ENCODE measurements at places on chromosomes 5 and 9. TPM values are rescaled to one million over a fixed set of nuclear protein-coding genes. Genes with fewer than 3 reads are reported as not detected.

GRCh38 chr5:50744776-50745175 lies 78.3 kb downstream of the PARP8 start:
- no peak for DNase-seq

DNA sequence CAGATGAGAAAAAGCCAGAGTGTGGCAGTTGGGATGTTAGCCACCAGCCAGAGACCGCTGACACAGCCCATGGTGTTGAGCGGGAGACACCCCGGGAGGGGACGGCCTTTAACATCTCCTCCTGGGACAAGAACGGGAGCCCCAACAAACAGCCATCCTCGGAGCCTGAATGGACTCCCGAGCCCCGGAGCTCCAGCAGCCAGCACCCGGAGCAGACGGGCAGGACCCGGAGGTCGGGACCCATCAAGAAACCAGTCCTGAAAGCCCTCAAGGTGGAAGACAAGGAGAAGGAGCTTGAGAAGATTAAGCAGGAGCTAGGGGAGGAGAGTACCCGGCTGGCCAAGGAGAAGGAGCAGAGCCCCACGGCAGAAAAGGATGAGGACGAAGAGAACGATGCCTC lies 28.0 kb upstream of the POMT1 start:
- no peak for DNase-seq

DNA sequence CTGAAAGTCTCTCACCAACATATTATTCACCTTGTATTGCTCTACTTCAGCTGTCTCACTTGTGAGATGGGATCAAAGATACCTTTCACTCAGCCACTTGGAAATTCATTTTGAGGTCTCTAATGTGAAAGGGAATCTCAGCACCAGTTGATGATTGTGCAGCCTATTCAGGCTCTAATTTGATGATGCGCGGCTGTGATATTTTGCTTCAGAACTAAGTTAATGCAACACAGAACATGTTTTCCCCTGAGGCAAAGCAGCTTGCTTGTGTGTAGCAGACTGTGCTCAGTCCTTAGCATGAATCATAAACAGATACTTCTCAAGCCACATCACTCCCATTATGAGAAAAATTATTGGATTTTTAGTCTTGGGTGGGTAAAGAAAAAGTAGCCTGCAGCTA lies 378.8 kb downstream of the OSTF1 start:
- DNase-seq: no peak

- DNase-seq: peak; percentile 79
Measured at GRCh38 chr5:37721447-37721871, 118.4 kb downstream of the GDNF start.

GRCh38 chr9:98057138-98057799 lies 737 bp downstream of the NANS start:
- DNase-seq: peak; percentile 46

- DNase-seq: no peak
Measured at GRCh38 chr5:759111-759751, 25.3 kb downstream of the ZDHHC11B start.

GRCh38 chr5:123720955-123721354 lies 209.0 kb downstream of the CSNK1G3 start:
- no peak for DNase-seq

- no peak for DNase-seq
Measured at GRCh38 chr5:15615859-15616258, 115.9 kb downstream of the FBXL7 start.

- no peak for DNase-seq
Measured at GRCh38 chr5:116622375-116623050, 47.9 kb upstream of the SEMA6A start.

Gene LNPEP
- 23.5 TPM for total RNA-seq

Gene LRRC19
- total RNA-seq: not detected

Gene PCDHGC5
- total RNA-seq: 1.2 TPM

Gene GARIN3
- total RNA-seq: not detected

Gene ROR2
- not detected for total RNA-seq

Gene SLC6A19
- total RNA-seq: not detected

Gene KCNIP1
- total RNA-seq: not detected

Gene BBLN
- total RNA-seq: 53.2 TPM

Gene IL6ST
- total RNA-seq: 361 TPM
